ENCODE measurements at places on chromosomes 3 and 15. TPM values are rescaled to one million over a fixed set of nuclear protein-coding genes. Genes with fewer than 3 reads are reported as not detected.

The PRSS50 gene
- not detected for total RNA-seq

DNA sequence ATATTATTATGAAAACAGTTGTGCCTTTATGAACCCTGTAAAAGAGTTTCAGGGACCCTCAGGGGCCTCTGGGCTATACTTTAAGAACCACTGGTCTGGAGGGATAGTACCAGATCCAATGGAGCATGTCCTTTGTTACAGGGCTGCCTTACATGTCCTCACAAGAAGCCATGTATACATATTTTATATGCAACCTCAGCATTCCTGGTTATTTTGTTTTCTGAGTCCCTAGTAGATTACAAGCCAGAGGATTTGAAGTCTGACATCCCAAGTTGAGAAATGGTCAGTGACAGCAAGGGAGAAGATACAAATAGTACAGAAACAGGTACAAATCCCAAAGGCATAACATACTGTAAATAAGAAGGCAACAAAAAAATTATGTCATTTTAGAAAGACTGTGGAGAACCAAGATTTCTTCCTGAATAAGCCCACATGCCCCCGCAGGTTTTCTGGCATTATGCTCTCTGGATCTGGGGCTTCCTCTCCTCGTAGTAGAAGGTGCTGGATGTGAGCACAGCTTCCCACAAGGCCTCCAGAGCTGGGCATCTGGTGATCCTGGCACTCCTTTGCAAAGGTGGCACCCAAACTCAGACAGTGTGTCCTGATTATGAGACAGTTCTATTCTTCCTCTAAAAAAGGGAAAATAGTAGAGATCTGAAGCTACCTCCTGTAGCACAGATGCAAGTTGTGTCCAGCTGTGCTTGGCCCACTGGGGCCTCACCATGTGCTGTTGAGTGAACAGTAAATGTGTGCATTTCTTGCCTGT lies 114.0 kb downstream of the NR1D2 start:
- no peaks in the 10 kb centered on the region for H3K36me3 ChIP-seq
- H3K27me3 ChIP-seq = peaks cover 4% of the 10 kb centered on the region
- no peaks in the 10 kb centered on the region for H3K4me1 ChIP-seq
- no peak for DNase-seq
- H3K27ac ChIP-seq = no peak overlapping the region

The GTF2E1 gene
- total RNA-seq = 32.6 TPM

The TMEM115 gene
- 19.8 TPM for total RNA-seq

The GAP43 gene
- not detected for total RNA-seq

DNA sequence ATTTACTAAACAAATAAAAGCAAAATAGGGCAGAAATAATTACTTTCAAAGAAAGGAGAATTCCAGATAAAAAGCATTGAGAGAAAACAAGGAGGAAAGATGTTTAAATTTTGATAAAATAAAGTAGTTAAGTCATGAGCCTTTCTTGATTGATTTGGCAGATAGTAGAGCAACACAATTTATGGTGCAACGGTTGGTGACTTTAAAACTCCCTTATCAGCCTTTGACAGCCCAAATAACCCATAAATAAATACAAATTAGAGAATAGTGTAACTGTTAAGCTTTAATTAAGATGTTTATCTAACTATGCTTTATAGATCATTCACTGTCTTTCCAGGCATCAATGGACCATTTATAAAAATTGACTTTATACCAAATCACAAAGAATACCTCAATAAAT lies 54.0 kb upstream of the EIF1B start:
- no peaks in the 10 kb centered on the region for H3K36me3 ChIP-seq
- no peaks in the 10 kb centered on the region for H3K4me1 ChIP-seq
- H3K27ac ChIP-seq = no peak overlapping the region
- no peak for DNase-seq

The SCAMP5 gene
- 0.94 TPM for total RNA-seq

The CFAP92 gene
- 0.12 TPM for total RNA-seq

The DLL4 gene
- 0.12 TPM for total RNA-seq

The CCDC80 gene
- total RNA-seq = 0.35 TPM

GRCh38 chr3:45758871-45759270 lies 37.5 kb downstream of the SLC6A20 start:
- H3K4me1 ChIP-seq = peaks cover 2% of the 10 kb centered on the region
- no peak for DNase-seq
- H3K27me3 ChIP-seq = peaks cover 2% of the 10 kb centered on the region
- no peaks in the 10 kb centered on the region for H3K36me3 ChIP-seq
- H3K27ac ChIP-seq = no peak overlapping the region
